ENCODE measurements at places on chromosomes 5 and 9.

DNA sequence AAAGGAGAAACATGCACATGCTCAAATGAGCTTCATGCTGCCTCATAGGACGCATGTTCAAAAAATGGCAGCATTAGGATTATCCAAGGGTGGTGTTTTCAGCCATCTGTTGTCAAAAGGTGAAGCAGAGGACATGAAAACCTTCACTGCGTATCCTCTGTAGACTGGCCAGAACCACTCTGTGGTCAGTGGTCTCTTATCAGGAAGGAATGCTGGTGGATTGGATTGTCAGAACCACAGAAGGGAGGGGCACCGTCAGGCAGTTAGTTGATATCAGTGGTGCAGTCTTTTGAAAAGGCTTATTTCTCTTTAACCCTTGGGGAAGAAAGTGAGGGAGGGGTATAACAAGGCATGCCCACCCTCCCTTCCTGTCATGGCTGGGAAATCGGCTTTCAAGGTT, 100.1 kb downstream of the FBXL7 start:
- no peak for DNase-seq

DNA sequence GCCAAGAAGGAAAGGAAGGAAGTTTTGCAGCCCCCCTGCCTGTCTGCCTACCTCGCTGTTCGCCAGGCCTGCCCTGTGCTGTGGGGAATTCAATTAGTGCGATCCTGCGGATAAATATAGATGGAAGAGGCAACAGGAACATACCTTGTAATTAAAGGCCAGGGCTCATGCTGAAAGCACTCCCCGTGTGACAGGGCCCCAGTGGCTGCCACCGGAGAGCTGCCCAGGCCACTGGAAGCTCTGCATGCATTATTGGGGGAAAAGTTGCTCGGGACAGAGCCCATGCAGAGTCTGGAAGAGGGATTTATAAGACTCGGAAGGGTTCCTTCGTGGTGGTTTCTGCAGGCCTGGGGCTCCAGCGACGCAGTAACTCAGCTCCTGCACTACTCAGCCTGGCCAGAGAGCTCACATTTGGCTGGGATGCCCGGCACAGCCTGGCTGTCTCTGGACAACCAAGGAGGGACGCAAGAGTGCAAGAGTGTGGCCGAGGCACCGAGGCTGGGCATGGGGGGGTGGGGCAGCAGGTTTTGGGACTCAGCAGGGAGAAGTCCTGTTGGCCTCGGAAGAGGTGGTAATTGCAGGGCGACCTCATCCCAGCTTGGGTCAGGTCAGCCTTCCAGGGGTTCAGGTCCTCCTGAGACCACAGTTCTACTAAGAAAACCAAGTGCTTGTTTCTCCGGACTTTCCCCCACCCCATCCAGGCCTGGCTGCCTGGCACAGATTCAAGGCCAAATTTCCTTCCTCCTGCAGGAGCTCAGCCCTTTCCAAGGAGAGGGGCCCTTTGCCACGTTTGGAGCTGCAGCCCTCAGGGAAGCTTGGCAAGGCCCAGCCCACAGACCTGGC, 68.1 kb upstream of the GGTA1 start:
- DNase-seq: peak; percentile 72

DNA sequence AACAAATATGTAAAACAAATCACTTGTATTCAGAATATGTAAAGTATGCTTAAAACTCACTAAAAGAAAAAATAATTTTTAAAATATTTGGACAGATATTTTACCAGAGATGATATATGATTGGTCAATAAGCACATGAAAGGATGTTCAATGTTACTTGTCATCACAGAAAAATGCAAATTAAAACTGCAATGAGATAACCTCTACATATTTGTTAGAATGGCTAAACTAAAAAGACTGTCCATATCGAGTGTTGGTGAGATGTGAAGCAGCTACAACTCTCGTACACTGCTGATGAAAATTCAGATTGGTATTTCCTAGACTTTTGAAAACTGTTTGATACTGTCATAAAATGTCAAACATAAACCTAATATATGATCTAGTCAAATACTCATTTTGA, 685.1 kb downstream of the DTWD2 start:
- DNase-seq: no peak

DNA sequence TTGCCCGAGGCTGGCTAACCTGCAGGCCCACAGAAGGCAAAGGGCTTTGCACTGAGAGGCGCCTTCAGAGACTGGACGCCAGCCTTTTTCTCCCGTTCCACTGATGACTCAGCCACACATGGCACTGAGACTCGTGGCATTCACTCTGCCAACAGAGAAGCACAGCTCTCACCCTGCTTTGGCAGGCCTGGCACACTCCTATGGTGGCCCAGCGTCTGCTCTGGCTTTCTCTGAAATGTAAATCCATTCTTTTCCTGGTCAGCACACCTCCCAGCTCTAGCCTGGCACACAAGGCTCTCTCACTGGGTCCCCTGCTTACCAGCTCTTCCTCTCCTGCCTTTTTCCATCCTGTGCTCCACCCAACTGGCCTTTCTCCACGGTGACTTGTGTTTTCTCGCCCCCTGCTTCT, 5.9 kb upstream of the MELK start:
- no peak for DNase-seq

DNA sequence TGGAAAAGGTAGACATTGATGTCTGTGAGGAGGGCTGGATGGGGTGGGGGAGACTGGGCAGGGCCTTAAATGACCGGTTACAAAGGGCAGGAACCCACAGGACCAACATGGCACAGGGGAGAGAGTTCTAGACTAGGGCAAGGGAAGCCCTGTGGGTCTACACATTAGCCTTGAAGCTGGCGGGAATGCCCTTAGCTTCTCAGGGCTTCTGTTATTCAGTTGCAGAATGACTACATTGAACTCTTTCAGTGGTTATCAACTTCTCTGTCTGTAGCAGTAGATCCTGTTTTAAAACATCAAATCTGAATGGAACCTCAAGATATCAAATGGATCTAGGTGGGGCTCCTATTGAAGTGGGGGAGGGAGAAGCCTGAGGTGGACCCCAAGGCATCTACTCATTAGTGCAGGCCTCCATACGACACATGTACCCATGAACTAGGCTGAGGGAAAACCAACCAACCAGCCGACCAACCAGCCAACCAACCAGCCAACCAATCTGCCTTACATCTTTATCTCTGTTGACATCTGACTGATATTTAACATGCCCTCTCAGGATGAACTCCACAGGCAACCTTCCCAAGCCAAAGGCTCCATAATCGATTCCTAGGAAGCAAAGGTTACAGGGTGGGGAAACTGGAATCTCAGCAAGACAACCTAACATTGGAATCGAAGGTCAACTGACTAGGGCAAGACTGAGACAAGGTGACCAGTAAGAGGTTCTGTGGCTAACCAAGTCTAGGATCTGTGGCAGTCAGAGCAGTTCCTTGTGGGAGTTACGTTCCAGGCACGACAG, 48.3 kb downstream of the DAP start:
- DNase-seq: no peak

DNA sequence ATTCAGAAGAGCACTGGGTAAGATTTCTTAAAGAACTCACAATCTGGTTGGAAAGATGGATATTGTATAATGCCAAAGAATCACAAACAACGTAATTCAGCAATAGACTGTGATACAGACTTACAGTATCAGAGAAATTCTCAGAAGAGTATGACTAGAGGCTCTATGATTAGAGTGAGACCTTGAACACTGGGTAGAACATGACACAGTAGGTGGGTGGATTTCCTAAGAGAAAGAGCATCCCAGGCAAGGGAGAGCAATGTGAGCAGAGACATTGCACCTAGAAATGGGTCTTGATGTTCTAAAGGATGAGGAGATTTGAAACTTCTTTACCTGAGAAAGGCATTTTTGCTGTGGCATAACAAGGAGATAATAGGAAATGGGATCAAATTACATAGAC, 27.3 kb upstream of the CAST start:
- DNase-seq: no peak

- DNase-seq: no peak
Observed at GRCh38 chr9:134669399-134669955, 27.9 kb downstream of the COL5A1 start.

GRCh38 chr5:177516601-177517568, at the start of gene DDX41:
Gene DDX41, minus strand, starts transcription at chr5:177516961. Its CDS starts 16 bp downstream, at chr5:177516945.
- DNase-seq: peak; percentile 99

- no peak for DNase-seq
Observed at GRCh38 chr5:80372780-80373179, 35.1 kb upstream of the ZFYVE16 start.

GRCh38 chr5:55303238-55303690, 4.2 kb downstream of the DHX29 start:
- DNase-seq: peak; percentile 23

GRCh38 chr5:147690595-147690994, 91.9 kb downstream of the JAKMIP2 start:
- DNase-seq: no peak

- no peak for DNase-seq
Observed at GRCh38 chr9:8424786-8425410, 625.3 kb upstream of the DMAC1 start.

- no peak for DNase-seq
Observed at GRCh38 chr9:97845130-97845529, 7.9 kb upstream of the FOXE1 start.

DNA sequence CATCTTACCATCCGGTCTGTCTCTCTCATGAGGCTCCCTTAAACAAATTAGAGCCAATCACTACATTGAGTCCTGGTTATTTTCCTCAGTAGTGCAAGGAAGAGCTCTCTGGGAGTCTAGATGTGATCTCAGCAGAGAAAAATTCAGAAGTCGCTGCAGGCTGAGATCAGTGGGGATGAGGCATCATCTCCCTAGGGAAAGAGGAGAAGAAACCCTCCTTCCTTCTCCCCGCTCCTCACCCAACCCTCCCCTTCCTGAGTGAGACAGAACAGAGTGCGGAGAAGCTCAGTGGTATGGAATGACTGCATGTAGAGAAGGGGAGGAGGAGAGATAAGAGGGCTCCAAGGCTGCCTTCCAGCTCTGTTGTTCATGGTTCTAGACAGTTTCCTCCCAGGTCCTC, 80.5 kb downstream of the PAPPA start:
- peak; percentile 78 for DNase-seq

GRCh38 chr5:16457853-16458252, 7.7 kb downstream of the ZNF622 start:
- no peak for DNase-seq

- DNase-seq: no peak
Observed at GRCh38 chr9:123637945-123638634, 282.1 kb downstream of the CRB2 start.

DNA sequence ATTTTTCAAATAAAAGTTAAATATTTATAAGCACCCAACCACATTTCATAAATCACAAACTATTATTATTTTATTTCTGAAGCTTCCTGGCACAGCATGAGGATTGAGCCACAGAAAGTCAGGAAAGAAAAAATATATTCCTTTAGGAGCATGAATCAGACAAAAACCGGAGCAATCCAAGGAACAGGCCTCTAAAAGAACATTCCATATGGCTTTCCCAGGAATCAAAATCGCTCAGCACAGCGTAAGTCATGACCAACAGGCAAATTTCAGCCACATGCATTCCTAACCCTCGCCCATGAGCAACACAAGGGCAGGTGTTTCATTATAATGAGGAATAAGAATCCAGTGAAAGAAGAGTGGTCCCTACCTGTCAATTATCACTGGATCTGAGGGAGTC, 26.7 kb downstream of the EBF1 start:
- DNase-seq: no peak

DNA sequence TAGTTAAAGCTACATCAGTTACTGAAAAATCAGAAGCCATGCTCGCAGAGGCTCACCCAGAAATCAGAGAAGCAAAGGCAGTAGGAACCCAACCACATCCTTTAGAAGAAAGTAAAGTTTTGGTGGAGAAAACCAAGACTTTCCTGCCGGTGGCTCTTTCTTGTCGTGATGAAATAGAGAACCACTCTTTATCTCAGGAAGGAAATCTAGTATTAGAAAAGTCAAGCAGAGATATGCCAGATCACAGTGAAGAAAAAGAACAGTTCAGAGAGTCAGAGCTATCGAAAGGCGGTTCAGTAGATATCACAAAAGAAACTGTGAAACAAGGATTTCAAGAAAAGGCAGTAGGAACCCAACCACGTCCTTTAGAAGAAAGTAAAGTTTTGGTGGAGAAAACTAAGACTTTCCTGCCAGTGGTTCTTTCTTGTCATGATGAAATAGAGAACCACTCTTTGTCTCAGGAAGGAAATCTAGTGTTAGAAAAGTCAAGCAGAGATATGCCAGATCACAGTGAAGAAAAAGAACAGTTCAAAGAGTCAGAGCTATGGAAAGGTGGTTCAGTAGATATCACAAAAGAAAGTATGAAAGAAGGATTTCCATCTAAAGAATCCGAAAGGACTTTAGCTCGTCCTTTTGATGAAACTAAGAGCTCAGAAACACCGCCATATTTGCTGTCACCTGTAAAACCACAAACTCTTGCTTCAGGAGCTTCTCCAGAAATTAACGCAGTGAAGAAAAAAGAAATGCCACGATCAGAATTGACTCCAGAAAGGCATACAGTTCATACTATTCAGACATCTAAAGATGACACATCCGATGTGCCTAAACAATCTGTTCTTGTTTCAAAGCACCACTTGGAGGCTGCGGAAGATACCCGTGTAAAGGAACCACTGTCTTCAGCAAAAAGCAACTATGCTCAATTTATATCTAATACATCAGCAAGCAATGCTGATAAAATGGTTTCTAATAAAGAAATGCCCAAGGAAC, 47.2 kb downstream of the CMYA5 start:
- DNase-seq: no peak

DNA sequence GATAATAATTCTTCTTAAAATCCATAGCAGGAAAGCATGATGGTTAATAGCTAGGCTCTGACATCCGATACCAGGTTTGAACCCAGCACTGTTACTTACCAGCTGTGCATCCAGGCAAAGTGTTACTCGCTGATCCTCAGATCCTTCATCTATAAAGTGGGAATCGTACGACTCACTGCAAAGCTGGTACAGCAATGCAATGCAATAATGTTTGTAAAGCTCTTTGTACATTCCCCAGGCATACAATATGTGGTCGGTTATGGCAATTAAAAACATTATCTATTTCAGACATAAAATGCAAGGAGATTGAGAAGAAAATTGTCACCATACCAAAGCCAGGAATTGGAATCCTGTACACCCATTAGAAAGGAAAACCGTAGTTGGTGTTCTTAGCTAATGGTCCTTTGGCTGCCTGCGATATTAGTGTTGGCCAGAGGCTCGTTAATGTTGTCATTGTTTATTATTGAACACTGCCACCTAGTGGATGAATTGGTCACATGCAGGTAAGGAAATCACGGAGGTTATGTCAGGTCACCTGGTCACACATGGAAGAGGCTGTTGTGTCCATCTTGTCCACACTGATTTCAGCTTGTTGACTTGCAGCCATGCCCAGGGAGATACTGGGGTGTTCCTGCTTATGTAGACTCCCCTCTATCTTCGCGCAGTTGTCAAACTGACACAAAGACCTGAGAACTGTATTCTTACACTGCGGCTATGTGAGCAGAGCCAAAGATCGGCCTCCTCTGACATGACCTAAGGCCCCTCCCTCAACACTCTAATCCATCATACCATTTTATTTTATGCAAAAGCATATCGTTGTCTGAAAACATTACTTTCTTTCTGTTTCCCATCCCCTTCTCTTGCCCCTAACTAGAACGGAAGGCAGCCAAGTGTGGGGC, 87.5 kb upstream of the PPP2R2B start:
- DNase-seq: peak; percentile 29

Data from hepatic stellate cell (primary cell).